ENCODE measurements at places on chromosomes 12 and 14.

- DNase-seq, result no peak
Measured at GRCh38 chr12:4862809-4863208, 46.9 kb upstream of the KCNA1 start.

DNA sequence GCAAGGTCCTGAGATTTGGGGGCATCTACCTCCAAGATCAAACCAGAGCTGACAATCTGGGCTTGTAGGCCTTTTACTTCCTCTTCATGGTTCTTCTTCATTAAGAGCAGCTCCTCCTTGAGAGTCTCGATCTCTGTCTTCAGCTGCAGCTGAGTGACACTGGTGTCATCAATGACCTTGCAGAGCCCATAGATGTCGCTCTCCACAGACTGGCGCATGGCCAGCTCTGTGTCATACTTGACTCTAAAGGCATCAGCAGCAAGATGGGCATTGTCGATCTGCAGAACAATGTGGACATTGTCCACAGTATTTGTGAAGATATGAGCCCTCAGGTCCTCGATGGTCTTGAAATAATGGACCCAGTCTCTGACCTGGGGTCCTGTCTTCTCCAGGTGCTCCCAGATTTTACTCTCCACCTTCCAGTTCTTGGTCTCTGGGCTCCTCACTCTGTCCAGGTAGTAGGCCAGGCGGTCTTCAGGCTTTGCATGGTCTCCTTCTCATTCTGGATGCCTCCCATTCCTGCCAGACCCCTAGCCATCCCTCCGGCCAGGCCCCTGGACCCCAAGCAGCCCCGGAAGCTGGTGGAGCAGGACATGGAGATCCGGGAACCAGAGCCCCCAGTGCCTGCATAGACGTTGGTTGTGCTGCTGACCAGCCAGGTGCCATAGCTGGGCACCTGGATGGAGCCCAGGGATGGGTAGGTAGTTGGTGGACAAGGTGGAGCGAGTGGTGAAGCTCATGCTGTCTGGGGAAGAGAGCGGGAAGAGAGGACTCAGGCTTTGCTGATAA is 141.0 kb downstream of the MSRB3 start:
- DNase-seq, result no peak

DNA sequence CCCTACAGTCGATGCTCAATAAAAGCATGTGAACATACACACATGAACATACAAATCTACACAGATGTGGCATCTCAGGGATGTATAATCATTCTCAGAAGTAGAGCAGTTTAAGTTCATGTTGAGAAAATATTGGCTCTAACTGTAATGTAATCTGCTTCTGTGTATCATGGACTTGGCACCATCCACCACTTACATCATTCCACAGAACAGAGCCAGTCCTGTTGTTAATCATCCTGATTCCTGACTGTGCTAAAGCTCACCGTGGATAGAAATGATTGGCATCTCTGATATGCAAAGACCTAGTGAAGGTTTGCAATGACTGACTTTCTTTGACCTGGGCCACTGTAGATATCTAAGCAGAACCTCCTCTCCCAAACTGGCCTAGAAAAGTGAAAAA is 1141.3 kb downstream of the BCL11B start:
- no peak for DNase-seq

DNA sequence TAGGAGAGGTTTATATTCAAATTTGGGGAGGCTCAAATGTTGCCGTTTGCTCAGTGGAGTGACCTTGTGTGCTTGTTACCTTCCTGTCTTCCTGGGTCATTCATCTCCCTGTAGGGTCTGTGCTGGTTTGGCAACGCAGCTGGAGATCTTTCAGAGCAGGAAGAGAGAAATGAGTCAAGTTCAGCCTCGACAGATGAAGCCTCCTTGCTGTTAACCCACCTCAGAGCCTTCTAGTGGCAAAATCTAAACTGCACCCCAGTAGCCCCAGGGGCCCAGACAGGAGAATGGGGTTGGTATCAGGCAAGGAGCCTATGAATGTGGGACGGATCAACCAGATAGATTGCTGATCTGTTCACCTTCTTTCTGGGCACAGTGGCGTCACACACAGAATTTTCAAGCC is 999.3 kb downstream of the VRK1 start:
- no peak for DNase-seq

DNA sequence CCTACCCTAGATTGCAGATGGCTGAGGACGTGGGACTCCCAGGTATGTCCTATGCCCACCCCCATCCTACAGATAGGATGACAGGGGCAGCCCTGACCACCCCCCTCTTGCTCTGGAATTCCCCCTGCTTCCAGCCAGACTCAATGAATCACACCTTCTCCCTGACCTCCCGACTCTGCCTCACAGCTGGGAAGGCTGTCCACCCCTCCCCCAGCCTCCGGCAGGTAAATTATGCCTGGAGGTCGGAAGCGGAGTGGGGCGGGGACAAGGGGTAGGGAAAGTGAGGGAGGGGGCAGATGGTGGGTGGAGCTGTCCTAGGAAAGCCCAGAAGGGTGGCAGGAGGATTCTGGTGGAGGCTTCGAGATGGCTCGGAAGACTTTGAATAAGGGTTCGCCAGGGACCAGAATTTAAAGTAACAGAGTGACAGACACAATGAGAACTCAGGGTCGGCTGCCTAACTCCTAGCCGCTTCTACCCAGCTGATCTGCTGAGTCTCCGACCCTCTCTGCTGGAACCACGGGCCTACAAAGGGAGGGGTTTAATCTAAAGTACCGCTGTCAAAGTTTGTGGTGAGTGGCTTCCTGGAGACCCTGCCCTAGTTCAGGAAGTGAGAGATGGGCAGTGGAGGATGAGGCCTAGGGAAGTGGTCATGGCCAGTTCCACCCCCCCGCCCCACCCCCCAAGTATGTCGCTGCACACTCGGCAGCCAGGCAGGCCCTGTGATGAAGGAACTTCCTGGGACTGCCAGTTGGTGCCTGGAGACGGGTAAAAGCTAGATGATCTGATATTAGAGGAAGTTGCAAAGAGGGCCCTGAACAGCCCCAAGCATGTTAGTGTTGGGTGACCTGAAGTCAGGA is 4.2 kb downstream of the PLEKHG3 start:
- DNase-seq, result no peak

- DNase-seq, result no peak
Measured at GRCh38 chr14:29236848-29237247, 470.3 kb downstream of the FOXG1 start.

GRCh38 chr14:95765051-95765450 is 51.1 kb upstream of the TCL1A start:
- DNase-seq, result no peak

GRCh38 chr12:109589240-109589590 is 15.6 kb downstream of the MVK start:
- DNase-seq, result no peak

GRCh38 chr14:30221546-30221945 is 293.9 kb upstream of the PRKD1 start:
- no peak for DNase-seq

- no peak for DNase-seq
Measured at GRCh38 chr14:103367995-103368394, 17.2 kb upstream of the MARK3 start.

DNA sequence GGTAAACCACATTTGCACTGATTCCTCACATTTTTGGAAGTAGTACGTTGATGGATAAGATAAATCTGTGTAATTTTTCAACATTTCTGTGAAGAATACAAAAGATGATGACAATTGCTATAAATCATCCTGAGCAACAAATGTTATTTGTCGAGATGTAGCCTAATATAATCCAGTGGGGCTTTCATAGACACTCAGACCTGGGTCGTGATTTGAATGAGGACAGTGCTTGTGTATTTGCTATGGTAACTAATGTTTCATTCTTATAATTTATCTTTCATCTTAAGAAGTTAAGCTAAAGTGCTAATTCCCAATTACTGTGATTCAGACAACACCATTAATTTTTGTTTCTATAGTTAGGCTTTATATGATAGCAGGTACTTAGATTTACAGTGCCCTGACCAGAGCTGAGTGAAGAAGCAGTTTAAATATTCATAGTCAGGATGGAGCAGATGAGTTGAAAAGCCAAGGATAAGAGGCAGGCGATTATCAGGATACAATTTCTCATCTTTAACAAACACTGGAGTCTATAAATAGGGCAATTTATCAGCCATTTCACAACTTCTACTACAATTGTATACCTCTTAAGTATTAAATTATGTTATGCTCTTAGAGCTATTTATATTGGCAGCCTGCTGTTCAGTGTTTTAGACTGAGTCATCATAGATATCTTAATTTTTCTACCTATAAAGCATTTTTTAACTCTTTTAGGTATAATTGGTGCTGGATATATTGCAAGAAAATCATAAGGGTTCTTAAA is 359.9 kb downstream of the TRHDE start:
- no peak for DNase-seq

- DNase-seq, result no peak
Measured at GRCh38 chr12:97426492-97427116, 36.0 kb upstream of the RMST start.
